ENCODE measurements at places on chromosomes 4 and X. TPM values are rescaled to one million over a fixed set of nuclear protein-coding genes. Genes with fewer than 3 reads are reported as not detected.

NDST3 gene
- under 0.01 TPM for total RNA-seq

CAPN6 gene
- not detected for total RNA-seq

MAGEA2B gene
- 0.10 TPM for total RNA-seq

PF4V1 gene
- total RNA-seq = 17.6 TPM

NOP14 gene
- total RNA-seq = 17.4 TPM

TMSB15C gene
- 3.9 TPM for total RNA-seq

DCX gene
- not detected for total RNA-seq
